ENCODE measurements at places on chromosomes 13 and 19.

DNA sequence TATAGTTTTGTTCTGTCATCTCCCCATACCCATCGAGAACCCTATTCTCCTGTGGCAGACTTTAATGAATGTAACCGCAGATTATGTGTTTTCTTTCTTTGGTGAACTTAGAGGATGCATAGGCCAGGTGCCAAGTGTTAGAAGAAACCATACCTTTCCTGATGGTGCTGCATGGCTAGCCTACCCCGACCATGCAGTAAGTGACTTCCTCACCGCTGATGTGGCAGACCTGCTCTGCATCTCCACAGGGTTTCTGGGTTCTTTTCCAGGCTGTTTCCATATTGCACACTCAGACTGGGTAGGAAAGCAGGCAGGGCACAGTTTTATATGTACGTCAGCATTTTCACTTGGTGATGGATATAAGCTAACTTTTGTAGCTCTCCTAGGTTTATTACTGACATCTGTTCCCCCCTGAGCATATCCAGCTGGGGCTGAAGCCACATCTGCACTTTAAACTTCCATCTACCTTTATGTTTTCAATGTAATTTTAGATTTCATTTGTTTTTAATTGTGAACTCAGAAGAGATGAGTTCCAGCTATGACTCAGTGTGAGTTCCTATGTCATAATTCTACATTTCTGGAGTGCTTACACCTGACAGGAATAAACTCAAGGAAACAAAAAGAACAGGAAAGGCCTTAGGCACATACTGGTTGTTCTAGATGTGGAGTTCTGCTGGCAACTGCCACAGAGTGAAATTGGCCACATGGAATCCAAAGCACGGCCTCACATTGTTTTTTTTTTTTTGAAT, 42.3 kb downstream of the LRCH1 start:
- peak; percentile 89 for DNase-seq

GRCh38 chr13:87274209-87274819, 396.9 kb upstream of the SLITRK5 start:
- DNase-seq: peak; percentile 78

DNA sequence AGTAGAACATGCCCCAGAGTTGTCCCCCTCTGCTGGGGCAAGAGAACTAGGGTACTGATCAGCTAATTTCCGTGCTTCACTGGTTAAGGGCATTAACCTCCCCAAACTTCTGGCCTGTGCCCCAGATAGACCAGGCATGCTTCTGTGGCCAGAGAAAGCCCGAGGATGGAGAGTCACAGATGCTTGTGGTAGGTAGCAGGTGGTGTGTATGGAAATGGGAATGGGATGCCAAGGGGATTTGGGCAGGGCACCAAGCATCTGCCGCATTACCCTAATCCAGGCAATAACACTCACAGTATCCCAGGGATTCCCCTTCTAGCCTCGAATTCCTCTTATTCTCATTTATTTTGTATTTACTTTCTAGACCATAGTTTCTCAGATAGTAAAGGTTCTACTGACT, 124.8 kb upstream of the KLF12 start:
- no peak for DNase-seq

- no peak for DNase-seq
These were observed 250.3 kb upstream of the HTR2A start for GRCh38 chr13:47146991-47147811.

DNA sequence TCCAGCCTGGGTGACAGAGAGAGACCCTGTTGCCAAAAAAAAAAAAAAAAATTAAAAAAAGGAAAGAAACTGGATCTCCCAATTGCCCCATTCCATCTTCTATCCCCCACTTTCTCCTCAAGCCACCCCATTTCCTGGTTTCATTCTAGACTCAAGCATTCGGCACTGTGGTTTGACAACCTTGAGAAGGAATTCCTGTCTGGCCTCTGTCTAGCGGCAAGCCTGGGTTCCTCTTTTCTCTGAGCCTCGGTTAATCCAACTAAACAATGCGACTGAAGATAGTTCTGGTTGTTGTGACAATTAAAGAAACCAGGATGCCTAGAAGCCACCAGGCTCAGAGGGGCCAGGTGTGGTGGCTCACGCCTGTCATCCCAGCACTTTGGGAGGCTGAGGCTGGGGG, 3.3 kb upstream of the C3 start:
- DNase-seq: no peak

DNA sequence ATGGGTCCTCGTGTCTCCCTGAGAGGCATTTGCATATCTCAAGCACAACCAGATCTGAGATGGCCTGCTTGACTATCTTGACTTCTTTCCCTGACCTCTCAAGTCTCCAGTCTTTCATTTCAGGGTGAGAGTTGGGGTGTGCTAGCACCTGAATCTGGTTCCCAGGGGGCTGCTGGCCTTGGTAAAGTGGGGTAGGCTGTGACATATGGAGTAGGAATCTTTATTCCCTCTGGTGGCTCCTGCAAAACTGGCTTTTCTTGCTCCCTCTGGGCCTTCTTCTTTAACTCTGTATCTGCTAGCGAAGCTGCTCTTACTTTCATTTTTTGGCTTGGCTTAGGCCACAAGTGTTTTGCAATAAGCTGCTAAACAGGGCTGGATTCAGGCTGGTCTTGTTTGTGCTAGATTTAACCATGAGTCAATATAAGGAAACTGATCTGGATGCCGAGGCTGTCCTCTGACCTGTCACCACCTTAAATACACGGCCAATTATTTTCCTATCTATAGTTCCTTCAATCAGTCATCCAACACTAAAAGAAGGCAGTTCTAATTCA, 42.3 kb downstream of the ZNF493 start:
- DNase-seq: no peak

GRCh38 chr19:39132344-39132969, 6.9 kb downstream of the PAK4 start:
- no peak for DNase-seq

DNA sequence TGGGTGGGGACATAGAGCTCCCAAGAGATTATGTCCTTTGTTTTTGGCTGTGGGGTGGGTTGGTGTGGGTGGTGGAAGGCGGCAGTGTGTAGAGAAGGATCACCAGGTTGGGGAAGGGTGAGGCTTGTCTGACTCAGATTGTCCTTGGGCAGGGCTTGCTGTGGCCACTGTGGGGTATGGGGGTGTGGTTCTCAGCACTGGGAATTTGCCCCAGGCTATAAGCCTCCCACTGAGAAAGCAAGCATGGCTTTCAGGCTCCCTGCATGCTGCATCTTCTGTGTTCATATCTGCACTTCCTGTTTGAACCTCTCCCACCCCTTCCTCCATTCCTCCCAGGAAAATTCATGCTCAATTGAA, 34.9 kb downstream of the DNAJC15 start:
- no peak for DNase-seq

- peak; percentile 3 for DNase-seq
These were observed 413.4 kb downstream of the ZNF536 start for GRCh38 chr19:30785458-30786137.

- DNase-seq: no peak
These were observed 540.4 kb downstream of the IRS2 start for GRCh38 chr13:109246001-109246400.

- DNase-seq: no peak
These were observed 39.5 kb upstream of the CNMD start for GRCh38 chr13:52779103-52779502.

DNA sequence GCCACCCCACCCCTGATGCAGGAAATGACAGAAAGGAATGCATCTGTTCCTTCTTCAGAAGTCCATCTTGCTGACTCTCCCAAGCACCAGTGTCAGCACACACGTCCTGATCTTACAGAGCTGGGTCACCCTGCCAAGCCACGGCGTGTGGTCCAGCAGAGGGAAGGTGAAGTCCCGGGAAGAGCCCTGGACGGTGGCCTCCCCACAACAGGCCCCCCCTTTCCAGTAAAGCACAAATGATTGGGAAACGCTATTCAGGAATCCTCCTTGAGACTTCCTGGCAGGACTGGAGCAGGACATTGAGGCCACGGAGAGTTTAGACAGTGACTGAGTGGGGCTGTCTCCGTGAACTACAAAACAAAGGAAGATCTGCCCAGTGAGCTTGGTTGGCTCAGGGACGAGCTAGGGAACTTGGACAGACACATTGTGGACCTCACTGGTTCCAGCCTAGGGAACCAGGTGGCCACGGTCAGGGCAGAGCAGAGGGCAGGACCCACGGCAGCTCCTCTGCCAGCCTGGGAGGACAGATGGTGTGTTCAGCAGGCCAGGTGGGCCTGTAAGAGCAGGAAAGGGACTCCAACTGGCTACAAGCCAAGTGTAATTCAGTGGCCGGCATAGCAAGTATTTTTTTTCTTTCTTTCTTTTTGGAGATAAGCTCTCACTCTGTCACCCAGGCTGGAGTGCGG, 41.7 kb downstream of the ELL start:
- peak; percentile 41 for DNase-seq

DNA sequence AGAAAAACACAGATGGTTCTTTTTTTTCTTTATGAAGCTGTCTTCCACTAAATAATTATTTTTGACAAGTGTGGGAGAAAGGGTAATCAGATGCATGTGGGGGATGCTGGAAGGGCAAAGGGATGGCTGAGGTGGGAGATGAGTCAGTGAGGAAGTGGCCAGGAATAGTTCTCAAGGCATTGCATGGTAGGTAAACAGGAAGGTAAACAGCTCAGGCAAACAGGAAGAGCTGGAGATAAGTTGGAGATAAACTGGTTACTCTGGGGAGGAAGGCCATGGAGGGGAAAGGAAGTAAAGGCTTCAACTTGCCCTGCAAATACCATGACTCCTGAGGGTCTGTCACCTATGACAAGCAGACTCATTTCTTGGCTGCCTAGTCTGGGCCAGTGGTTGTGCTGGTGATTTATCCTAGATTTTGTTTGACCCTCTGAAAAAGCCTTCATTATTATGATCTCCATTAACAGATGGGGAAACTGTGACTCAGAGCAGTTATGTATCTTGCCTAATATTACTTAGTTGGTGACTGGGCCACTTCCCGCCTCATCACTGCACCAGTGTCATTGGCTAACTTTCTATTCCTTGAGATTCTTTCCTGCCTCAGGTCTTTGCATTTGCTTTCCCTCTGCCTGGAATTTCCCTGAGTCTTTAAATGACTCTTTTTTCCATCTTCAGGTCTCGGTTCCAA, 17.1 kb downstream of the ACTL9 start:
- DNase-seq: no peak

DNA sequence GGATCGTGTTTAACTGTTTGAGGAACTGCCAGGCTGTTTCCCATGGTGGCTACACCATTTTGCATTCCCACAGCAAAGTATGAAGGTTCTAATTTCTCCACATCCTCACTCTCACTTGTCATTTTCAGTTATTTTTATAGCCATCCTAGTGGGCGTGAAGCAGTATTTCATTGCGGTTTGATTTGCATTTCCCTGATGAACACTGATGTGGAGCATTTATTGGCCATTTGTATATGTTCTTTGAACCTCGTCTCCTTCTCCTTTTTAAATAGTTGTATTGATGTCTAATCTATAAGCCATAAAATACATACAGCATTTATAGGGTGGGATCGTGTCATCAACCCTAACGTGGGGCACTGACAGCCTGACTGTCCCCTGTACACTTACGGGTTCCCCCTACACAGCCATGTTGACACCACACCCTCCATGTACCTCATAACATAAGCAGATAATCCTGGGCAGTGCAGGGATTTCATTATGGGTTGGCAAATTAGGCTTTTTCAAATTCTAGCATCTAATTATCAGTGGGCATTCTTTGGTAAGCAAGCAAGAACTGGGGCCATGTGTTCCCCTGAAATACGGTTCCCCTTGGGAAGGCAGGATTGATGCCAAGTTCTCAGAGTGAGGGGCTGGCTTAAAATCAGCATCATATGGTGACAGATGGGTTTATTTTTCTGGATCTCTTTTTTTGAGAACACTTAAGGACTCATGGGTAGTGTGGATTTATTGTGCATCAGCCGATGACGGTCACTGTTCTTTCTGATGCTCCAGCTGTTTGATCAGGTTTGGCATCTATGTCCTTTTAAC, 11.6 kb upstream of the ZBTB45 start:
- DNase-seq: no peak

- peak; percentile 61 for DNase-seq
These were observed 3.6 kb downstream of the FAM187B start for GRCh38 chr19:35224681-35225571.

- DNase-seq: no peak
These were observed 1437.4 kb upstream of the SPRY2 start for GRCh38 chr13:81778350-81778749.

DNA sequence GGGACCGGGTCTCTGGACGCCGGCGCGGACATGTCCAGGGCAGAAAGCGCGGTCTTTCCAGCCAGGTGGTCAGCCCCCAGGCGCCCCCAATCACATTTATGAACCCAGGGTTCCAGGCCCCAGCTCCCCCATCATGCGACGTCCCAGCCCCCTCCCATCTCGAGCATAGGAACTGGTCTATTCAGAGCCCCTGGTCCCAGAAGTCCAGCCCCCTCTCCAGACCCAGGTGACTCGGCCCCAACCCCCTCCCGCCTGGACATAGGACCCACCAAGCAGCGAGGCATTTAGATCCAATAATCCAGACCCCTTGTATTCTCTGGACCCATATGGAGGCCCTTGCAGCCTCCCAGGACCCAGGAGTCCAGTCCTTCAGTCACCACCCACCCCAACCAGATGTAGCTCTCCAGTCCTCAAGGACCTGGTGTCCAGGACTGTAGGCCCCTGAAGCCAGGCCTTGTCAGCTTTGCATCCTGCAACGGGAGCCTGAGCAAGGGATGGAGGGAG, 501 bp downstream of the APLP1 start:
- no peak for DNase-seq
